ENCODE measurements at places on chromosomes 4 and X.

DNA sequence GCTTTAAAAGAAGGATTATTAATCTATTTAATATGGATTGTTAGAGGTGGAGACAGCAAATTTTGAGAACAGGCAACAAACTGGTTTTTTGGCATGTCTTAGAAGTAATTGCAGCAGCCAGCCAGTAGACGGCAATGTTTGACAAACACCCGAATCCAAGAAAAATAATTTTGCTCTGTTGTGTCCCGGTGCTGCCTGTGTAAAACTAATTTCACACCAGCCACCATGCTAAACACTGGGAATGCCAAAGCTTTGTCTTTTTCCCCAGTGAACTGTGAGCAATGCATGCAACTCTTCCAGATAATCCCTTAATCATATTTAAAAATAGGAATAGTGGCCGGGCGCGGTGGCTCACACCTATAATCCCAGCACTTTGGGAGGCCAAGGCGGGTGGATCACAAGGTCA lies 25.9 kb downstream of the SMIM31 start:
- DNase-seq = peak; percentile 54

- peak; percentile 60 for DNase-seq
Measured at GRCh38 chr4:85127653-85128052, 161.2 kb upstream of the WDFY3 start.

DNA sequence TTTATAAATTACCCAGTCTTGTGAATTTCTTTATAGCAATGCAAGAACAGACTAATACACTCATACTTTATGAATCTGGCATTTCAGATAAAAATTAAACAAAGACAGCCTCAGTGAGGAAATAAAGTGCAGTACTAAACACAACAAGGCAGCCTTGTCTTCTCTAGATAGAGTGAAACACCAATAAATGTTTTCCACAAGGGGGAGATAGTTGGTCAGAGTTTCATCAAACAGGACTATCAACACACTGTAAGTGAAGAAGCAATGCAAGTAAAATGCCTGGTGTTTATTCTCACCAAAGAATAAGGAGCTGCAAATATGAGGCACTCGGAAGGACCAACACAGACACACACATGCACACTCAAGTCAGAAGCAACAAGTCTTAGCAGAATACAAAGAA lies 62.8 kb downstream of the FAM9B start:
- DNase-seq = peak; percentile 66

DNA sequence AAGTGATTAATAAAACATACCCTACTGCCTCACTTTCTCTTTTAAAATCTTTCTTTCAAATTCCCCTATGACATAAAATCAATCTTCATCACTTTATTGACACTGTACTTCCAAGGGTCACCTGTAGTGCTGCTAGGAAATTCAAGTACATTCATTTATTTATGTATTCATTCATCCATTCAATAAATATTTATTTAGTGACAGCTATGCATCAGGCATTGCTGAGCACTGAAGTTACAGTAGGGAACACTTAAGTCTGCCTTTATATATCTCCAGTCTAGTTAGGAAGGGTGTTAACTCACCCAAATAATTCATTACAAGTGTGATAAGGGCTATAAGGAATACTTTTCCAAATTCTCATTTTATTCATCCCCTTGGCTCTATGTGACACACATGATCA lies 2.3 kb downstream of the SYTL5 start:
- no peak for DNase-seq

DNA sequence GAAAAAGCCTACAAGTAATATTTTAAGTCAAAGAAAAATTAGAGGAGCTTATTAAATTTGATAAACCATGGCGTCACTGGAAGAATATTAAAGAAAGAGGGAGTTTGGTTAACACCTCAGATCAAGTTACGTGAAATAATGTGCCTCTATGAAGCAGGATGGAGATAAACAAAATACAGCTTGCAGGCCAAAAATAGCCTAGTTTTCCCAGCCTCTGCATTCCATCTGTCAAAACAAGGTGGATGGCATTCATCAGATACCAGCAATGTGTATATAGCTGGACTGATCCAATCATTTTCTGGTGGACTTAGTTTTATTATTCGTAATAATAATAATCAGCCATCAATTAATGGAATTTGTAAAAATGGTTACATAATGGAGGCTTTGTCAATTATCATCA lies 230.7 kb downstream of the NR3C2 start:
- no peak for DNase-seq

- DNase-seq = peak; percentile 6
Measured at GRCh38 chrX:19554786-19555185, 39.5 kb upstream of the MAP3K15 start.

- DNase-seq = no peak
Measured at GRCh38 chr4:65287071-65287470, 383.2 kb downstream of the EPHA5 start.

- no peak for DNase-seq
Measured at GRCh38 chr4:123104310-123105025, 182.1 kb upstream of the NUDT6 start.

DNA sequence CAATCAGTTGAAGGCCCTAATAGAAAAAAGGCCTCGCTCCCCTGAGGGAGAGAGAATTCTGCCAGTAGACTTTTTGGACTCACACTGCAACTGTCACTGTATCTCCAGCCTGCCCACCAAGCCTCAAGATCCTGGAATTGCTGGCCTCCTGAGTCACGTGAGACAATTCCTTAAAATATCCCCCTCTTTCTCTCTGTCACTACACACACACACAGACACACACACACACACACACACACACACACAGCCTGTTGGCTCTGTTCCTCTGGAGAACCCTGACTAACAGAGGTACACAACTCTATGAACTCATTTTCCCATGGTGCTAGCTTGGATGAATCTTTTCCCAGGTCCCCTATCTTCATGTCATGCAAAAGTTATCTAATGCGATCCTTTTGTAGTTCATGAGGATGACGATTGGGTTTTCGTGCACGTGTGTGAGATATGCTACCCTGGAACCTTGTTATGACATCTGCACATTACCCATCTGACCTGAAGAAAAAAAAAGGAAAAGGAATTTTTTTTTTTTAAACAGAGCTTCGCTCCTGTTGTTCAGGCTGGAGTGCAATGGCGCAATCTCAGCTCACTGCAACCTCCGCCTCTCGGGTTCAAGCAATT lies 13.7 kb downstream of the CLRN2 start:
- DNase-seq = no peak

- peak; percentile 6 for DNase-seq
Measured at GRCh38 chrX:78555401-78555980, 103.6 kb downstream of the RTL3 start.

DNA sequence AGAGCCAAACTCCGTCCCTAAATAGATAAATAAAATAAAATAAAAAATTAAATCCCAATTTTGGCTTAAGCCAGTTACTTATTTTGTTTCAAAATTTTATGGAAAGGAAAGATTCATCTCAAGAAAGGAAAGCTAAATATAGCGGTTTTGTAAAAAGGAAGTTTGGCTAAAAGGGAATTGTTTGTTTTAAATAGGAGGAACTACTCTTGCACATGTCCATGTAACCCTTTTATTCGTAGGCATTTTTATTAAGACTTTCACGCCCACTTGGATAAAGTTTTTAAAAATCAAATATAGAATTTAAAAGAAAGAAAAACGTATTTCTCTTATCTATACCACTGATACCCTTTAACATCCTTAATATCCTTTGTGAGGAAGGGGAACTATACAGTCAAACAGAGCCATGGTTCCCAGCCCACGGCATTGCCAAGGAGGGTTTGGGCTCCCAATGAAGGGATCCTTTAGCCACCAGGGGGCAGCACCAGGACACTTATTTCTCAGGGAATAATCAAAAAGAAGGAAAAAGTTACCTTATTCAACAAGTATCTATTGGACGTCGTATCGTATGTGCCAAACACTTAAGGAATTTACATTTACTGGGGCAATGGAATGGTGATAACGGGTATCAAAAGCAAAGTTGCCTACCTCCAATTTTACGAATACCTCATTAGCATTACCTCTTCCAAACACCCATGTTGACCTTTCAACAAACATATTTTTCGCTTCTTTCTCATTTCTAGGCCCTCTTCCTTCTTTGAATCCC lies 27.7 kb downstream of the CDKN2AIP start:
- peak; percentile 76 for DNase-seq

- DNase-seq = peak; percentile 99
Measured at GRCh38 chr4:37471971-37472370, 214.2 kb downstream of the RELL1 start.

GRCh38 chr4:77197831-77198230 lies 40.8 kb downstream of the CCNG2 start:
- DNase-seq = no peak

DNA sequence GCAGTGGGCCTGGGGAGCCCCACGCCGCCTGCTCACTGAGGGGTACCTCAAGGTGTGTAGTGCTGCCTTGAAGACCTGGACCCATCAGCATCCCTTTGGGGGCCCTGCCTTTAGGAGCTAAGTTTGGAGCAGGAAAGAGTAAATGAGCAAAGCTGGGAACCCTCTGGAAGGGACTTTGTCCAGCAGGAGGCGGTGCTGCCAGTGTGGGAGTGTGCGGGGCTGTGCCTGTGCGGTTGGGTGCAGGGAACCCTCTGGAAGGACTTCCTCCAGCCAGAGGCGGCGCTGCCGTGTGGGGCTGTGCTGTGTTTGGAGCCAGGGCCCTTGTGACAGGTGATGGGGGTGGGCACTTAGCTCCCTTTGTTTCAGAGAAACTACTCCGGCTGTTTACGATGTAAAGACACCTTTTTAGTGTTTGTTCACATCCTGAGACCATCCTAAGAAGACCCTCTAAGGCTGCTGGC lies 25.8 kb downstream of the RGS12 start:
- no peak for DNase-seq

DNA sequence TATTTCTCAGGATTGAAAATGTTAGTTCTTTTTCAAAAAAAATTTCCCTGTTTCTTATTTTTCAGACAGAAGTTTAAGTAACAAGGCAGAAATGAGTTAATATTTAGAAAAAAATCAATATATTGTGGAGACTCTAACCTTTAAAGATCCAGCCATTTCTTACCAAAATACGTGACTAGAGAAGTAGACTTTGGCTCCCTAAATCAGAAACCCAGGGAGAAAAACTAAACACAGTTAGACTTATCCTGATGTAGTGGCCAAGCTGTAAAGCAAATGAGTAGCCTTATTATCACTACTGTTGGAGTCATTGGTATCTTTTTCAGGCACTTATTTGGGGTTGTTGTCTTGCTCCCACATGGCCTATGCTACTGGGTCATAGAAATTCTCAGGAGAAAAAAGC lies 1556.4 kb upstream of the ADGRL3 start:
- no peak for DNase-seq

DNA sequence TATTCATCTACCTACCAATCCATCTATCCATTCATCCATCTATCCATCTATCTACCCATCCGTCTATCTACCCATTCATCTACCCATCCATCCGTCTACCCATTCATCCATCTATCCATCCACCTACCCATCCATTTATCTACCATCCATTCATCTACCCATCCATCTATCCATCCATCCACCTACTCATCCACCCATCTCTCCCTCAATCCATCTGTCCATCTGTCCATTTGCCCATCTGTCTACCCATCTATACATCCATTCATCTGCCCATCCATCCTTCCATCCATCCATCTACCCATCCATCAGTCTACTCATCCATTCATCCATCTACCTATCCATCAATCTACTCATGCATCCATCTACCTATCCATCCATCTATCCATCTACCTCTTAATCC lies 126.8 kb upstream of the PSAPL1 start:
- no peak for DNase-seq

- no peak for DNase-seq
Measured at GRCh38 chr4:185840201-185840600, 28.2 kb upstream of the SORBS2 start.

- DNase-seq = no peak
Measured at GRCh38 chrX:123899701-123900100, 39.8 kb downstream of the XIAP start.

- no peak for DNase-seq
Measured at GRCh38 chr4:144663834-144664475, 18.0 kb downstream of the HHIP start.

DNA sequence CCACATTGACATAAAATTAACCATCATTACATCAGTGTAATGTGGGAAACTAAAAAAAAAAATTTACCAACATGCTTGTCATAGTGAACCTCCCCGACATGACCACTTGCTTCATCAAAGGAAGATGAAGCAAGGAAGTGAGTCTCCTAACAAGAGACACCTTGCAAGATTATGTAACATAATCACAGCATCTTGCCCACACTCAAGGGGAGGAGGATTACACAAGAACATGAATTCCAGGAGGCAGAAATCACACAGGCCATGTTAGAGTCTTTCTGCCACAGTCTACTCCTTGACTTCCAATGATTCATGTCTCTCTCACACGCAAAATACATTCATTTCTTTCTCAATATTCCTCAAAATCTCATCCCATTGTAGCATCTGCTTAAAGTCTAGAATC lies 93.3 kb downstream of the AKAP4 start:
- no peak for DNase-seq

DNA sequence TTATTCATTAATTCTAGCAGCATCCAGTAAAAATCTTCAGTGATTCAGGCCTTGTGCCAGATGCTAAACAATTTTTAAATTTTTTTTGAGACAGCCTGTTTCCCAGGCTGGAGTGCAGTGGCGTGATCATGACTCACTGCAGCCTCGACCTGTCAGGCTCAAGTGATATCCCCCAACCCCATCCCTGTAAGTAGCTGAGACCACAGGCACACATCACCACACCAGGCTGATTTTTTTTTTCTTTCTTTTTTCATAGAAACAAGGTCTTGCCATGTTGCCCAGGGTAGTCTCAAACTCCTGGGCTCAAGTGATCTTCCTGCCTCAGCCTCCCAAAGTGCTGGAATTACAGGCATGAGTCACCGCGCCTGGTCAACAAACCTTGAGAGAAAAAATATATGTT lies 705.5 kb downstream of the ARAP2 start:
- no peak for DNase-seq

DNA sequence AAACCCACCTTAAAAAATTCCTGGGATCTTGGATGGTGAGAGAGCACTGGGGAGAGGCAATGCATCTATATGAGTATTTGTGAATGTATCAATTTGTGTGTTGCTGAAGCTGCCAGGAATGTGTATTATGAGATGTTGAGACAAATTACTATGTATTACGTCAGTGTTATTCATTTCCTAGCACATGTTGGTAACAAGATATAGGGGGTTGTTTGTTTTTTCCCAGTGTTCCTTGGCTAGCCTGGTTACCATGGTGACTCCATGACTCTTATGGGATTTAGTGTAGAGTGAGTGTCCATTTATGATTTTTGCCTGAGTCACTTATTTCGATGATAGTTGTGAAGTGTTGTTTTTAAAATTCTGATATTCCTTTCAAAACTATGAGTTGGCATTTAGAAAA lies 65.6 kb downstream of the RAB40A start:
- peak; percentile 24 for DNase-seq

GRCh38 chr4:87068583-87069021 lies 133.8 kb downstream of the AFF1 start:
- DNase-seq = no peak
